ENCODE measurements at places on chromosomes 4 and X.

DNA sequence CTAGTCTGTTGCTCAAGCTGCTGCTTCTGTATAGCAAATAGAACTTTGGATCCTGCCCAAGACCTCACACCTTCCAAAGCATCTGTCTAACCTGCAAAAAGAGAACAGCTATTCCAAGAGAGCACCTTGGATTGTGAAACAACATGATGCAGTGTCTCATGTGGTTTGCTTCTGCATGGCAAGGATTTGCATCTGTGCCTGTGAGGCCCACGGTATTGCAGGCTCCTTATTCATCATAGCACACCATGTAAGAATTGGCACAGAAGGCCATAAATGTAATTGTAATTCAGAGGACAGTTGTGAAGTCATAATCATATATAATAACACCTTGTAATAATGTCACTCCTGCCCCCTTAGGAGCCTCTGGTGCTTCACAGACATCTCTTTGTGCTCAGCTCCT lies 147.1 kb downstream of the ZNF674 start:
- no peak for DNase-seq

DNA sequence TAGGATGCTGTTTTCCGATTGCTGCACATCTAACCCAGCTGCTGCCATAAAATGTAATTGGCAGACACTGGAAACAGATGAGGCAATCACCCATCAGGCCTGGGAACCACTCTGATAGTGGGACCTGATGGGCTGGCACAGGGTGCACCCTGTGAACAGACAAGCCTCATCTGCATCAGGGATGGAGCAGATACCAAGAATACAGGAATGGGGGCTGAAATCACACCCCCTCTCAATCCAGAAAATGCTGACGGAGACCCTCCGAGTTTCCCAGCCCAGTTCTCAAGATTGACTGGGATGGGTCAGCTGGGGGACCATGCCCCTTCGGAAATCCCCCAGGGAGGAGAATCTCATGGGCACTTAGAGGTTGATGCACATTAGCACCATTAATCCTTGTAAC lies 28.8 kb upstream of the PPP2R2C start:
- no peak for DNase-seq

- no peak for DNase-seq
These were observed 5.4 kb upstream of the PRICKLE3 start for GRCh38 chrX:49191574-49192011.

DNA sequence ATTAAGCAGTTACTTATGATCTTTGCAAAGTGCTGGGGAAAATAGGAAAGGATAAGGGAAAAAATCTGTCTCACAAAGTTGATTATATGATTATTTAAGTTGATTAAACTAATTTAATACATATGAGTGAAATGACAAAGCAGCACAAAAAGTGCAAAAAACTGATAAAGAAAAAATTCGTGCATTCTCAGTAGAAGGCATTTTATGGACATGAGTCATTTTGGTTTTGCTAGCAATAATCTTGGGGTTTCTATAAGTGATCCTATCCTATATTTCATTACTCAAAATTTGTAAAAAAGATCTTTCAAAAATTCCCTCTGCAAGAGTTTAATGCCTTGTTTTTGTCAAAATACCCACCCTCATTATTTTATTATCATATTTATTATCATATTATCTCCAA lies 224.2 kb upstream of the ANXA10 start:
- no peak for DNase-seq

DNA sequence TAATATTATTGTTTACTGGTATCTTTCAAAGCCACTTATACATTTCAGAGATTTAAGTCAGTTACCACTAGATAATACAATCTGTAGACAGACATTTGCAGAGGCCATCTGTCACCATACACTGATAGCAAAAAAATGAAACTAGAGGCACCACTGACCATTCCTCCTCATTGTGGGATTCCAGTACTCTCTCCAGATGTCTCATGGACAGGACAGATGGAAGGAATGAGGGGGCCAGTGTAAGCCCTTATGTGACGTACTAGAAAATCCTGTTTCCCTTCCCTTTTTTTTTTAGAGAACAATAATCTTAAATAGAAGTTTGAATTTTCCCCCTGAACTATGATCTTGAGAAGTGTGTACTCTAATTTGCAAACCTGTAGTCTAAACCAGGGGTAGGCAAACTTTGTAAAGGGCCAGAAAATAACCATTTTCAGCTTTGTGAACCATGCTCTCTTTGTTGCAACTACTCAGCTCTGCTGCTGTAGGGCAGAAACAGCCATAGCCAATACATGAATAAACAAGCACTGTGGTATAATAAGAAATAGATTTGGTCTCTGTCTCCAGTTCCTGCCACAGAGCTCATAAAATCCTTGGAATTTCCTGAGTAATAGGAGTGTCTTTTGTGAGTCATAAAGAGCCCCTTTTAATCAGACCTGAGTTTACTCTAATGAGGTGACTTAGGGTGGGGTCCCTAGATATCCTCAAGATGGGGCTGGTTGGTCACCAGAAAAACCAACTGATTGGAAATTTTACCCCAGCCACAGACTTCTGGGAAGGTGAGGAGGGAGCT lies 90.4 kb downstream of the MOSPD2 start:
- no peak for DNase-seq

DNA sequence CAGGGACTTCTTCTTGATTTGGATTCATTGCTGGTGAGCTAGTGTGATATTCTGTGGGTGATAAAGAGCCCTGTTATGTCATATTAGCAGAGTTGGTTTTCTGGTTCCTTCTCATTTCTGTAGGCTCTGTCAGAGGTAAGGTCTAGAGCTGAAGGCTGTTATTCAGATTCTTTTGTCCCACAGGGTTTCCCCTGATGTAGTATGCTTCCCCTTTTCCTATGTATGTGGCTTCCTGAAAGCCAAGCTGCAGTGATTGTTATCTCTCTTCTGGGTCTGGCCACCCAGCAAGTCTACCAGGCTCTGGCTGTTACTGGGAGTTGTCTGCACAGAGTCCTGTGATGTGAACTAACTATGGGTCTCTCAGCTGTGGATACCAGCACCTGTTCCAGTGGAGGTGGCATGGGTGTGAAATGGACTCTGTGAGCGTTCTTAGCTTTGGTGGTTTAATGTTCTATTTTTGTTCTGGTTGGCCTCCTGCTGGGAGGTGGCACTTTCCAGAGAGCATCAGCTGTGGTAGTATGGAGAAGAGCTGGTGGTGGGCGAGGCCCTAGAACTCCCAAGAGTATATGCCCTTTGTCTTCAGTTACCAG lies 373.7 kb downstream of the AR start:
- DNase-seq, result no peak

- DNase-seq, result no peak
These were observed 26.8 kb upstream of the TMEM184C start for GRCh38 chr4:147590249-147590920.

- DNase-seq, result no peak
These were observed 263.2 kb upstream of the ITM2A start for GRCh38 chrX:79630033-79631009.

- no peak for DNase-seq
These were observed 197.9 kb downstream of the PRDM5 start for GRCh38 chr4:120724656-120725055.

DNA sequence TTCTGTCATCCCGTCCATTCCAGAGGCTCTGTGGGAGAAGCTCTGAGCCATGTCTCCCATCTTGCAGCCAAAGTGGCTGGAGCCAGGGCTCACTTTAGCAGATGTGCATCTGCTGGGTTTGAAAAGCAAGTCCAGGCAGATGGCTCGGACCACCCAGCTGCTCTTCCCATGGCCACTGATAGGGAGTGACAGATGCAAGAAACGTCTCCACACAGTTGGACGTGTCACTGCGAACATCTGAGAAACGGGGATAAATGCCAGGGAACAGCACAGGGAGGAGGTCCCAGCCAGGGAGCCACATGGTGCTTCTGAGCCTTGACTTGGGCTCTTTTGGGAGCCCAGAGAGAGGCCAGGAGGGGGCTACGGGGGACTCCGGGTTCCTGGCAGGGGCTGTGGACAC lies 242.3 kb downstream of the AFAP1 start:
- no peak for DNase-seq

DNA sequence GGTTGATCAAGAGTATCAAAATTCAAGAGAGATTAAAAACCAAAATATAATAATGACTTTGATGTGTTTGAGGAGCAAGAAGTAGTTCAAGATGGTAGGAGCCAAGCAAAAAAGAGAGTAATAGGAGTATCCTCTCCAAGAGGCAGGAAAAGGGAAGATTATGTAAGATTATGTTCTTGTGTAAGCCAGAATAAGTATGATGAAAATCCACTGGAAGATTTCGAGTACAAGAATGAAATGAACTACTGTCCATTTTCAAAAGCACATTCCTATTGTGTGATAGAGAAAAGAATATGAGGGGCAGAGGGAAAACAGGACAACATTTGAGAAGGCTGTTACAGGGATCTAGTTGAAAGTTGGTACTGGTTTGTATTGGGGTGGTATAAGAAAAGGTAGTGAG lies 659.6 kb upstream of the INTU start:
- no peak for DNase-seq

- no peak for DNase-seq
These were observed 120.9 kb downstream of the BEND2 start for GRCh38 chrX:18099745-18100144.

DNA sequence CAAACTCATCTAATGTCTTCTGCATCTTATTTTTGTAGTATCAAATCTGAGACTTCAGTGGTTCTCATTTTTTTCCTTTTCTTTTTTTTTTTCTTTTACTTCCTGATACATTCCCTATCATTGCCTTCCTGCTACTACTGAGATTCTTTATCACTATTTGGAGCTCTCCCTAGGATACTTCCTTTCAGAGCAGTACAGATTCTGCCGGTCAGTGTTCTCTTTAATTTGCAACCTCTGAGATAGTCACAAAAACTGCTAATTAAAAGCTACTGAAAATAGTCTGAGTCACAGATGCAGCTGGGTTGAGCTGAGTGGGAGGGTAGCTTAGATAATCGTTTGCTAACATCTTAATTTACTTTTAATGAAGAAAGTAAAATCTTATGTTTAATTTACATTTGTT lies 1279.7 kb downstream of the ARAP2 start:
- no peak for DNase-seq

DNA sequence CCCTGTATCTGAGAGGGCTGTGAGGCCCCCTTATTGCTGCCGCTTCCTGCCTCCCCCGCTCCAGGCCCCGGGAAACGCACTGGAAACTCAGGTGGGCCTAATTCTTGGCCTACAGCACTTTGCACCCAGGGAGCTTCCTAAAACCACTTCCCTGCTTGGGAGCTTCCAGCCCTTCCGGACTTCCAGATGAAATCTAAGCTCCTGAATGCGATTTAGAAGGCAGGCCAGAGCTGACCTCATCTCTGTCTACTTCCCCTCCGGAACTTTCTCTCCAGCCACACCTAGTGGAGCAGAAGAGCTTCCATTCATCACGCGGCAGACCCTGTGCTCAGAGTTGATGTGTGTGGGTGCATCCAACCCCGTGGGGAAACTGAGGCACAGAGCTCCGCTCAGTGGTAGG lies 84.2 kb downstream of the SORCS2 start:
- DNase-seq, result no peak

GRCh38 chr4:110062166-110062565 lies 136.2 kb downstream of the ELOVL6 start:
- no peak for DNase-seq

DNA sequence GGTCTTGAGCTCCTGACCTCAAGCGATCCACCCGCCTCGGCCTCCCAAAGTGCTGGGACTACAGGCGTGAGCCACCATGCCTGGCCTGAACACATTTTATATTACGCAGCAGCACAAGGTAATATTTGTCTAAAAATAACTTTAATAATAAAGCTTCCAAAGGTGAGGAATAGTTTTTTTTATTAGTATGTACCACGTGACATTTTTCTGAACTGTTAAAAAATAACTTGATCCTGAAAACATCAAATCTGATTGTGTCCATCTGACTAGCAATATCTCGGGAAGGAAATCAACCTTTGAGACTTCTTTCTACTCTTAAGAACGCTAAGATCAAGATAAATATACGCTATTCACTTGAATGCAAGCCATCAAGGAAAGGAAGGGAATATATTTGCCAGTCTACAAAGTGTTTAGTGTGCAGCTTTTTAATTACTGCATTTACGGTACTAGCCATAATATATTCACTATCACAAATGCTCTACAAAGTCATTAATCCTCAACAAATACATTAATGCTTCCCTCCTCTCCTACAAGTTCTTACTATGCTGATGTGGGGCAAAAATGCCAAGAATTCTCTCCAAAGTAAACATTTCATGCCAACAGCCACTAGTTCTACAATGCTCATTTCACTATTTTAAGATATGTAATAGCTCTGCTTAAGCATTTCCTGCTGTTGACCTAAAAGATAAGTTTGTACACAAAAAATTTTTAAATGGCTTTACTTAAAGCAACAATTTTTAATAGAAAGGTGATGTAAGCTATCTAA lies 143.6 kb downstream of the APBB2 start:
- DNase-seq, result no peak
